ENCODE measurements at places on chromosomes 7 and 10.
A peak's percentile ranks its signal among the peaks of the same experiment; 100 is the strongest.

DNA sequence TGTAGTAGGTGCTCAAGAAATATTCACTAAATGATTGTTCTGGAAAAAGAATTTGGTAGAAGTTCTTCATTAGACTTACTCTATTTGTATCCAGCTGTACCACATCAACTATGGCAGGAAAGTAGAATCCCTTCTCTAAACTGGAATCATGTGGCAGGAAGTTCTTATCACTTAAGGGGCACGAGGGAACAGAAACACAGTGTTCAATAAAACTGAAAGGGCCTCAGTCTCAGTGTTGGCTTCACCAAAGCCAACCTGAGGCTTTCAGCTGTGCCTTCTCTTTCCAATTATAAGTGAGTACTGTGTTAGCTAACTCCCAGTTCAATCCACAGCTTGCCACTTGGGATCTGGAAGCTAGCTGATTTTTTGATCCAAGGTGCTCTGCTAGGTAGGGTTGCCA lies 257.6 kb upstream of the LRGUK start:
- no peak for DNase-seq

- DNase-seq: no peak
Observed at GRCh38 chr10:91559750-91560149, 73.1 kb downstream of the PPP1R3C start.

GRCh38 chr7:36045830-36046341 lies 107.2 kb upstream of the EEPD1 start:
- no peak for DNase-seq

GRCh38 chr7:46424934-46425333 lies 503.9 kb upstream of the IGFBP3 start:
- DNase-seq: no peak

DNA sequence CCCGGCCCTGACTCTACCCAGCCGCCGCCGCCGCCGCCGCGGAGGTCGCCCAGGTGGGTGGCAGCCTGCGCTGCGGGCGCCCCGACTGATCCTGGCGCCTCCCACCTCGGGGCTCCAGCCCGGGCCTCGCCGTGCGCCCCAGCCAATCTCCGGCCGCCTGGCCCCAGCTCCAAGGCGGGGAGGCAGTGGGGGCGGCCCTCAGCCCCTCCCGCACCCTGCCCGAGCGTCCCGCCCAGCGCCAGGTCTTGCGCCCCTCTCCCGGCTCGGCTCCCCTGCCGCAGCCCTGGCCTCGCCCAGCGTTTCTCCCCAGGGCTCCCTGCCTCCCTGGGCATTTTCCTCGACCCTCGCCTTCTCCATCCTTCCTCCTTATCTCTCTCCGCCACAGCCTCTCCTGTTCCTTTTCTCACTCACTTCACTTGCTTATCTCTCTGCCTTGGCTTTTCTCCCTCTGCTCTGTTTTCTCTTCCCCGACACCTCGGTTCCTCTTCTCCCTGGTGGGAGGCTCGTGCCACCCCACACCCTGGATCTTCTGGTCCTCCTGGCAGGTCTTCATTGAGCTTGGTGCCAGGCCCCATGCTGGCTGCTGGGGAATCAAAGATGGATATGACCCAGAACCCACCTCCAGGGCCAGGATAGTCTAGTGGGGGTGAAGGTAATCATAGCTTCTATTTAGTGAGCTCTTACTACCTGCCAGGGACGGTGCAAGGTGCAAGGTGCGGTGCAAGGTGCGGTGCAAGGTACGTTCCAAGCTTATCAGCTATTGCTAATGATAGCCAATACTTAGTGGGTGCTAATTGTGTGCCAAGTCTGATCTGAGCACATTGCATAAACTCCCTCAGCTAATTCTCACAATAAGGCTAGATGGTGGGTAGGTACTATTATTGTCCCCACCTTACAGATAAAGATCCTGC lies at the start of gene SFRP5:
Gene SFRP5, minus strand, starts transcription at position 87 of the 911 bp plus-strand sequence. CDS start 166 bp downstream, outside the sequence.
- DNase-seq: no peak

DNA sequence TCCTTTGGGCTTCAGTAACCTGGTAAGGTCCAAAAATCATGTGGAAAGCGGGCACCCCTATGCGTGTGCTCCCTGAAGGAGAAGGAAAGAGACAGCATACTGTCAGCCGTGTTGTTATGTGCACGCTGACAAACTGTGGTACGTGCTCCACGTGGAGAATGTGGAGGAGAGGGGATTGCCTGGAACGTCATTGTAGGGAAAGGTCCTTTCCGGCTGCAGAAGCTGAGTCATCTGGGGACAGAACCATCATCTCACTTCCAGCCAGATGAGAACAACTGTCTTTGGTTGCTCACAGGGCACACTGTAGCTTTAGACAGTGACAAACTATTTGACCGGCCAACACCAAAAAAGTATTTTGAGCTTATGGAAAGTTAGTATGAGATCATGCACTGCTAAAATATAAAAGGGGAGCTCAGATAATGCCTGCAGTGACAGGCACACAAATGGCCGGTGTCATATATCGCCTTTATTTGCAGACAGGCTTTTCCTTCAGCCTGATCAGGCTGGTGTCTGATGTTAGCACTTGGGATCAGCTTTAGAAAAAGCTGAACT lies 38.8 kb upstream of the GRB10 start:
- DNase-seq: no peak

- no peak for DNase-seq
Observed at GRCh38 chr7:157508477-157508881, 171.7 kb downstream of the DNAJB6 start.

DNA sequence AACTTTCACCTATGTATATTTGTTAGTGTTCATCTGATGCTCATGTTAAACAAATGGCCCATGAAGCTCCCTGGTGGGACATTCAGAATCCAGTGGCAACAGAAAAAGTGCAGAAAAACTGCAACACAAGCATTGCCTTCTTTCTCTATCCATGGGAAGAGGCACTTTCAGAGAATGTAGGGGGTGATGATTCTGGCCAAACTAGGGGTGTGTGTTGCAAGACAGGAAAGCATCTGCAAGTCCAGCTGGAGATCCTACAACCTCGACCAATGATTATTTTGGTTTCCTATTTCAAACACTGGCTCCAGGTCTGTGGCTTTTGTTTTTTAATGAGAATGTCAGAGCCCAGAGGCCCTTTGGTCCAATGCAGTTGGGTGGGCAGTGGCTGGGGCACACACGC lies 198.7 kb downstream of the CXCL12 start:
- no peak for DNase-seq

- DNase-seq: no peak
Observed at GRCh38 chr7:517774-518629, 1.6 kb downstream of the PDGFA start.

DNA sequence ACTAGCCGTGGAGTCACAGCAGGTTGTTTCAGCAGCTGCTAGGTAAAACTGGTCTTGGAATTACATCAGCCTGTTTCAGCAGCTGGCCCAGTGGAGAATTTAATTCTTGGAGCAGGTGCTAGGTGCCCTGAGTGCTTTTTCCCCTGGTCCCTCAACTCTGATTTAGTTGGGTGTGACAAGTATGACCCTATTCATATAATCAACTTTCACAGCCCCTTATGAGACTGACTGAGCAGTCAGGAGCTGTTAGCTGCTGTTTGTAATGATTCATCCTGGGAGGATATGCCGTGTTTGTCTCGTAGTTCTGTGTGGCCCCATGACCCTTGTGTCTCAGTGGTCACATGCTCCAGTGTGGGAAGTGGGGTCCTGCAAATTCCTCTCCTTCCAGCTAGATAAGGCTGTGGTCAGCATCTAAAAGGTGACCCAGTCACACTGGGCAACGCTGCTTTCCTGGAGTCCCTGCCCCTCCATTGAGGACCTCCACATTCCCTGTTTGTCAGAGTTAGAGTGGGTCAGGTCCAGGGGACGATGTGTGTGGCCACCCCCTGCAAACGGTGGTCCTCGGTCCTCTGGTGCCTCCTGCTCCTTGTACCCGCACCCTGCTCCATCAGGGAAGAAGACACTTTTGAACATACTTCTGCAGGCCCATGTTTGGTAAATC lies 28.3 kb downstream of the TBATA start:
- no peak for DNase-seq

GRCh38 chr7:66952343-66953043 lies 31.5 kb downstream of the TMEM248 start:
- DNase-seq: no peak

DNA sequence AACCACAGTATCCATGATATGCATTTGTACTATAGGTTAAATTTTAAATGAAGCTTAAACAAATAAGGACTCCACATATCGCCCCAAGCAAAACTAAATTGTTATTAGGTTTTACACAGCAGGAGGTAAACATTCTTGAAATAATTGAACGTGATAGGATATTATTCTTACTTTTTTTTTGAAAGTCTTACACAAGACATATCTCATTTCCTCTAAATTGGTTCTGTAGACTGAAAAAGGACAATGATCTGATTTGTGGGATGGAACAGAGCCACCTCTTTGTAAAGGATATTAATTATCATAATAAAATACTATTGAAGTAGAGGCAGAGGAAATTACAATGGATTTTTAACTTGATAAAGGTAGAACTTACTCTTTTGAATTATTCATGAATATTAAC lies 155.1 kb upstream of the SEMA3D start:
- DNase-seq: no peak

GRCh38 chr10:116892907-116893685 lies 43.8 kb downstream of the ENO4 start:
- DNase-seq: no peak

DNA sequence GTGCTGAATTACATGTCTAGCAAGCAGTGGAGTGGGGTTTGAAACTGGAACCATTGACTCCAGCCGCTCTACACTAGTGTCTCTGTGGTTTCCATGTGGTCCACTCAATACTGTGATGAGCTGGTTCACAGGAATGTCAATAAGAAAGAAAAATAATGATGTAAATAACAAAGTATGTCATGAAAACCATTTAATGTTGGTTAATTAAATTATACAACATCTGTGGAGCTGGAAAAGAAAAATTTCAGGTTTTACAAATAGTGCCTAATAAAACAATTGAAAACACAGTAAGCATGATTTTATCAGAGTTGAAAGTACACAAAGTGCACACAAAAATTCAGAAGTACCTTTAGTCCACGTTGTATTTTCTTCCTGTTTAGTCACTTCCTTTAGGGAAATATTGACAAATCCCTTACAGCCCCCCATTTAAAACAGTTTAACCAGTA lies 28.7 kb upstream of the NAMPT start:
- DNase-seq: no peak

DNA sequence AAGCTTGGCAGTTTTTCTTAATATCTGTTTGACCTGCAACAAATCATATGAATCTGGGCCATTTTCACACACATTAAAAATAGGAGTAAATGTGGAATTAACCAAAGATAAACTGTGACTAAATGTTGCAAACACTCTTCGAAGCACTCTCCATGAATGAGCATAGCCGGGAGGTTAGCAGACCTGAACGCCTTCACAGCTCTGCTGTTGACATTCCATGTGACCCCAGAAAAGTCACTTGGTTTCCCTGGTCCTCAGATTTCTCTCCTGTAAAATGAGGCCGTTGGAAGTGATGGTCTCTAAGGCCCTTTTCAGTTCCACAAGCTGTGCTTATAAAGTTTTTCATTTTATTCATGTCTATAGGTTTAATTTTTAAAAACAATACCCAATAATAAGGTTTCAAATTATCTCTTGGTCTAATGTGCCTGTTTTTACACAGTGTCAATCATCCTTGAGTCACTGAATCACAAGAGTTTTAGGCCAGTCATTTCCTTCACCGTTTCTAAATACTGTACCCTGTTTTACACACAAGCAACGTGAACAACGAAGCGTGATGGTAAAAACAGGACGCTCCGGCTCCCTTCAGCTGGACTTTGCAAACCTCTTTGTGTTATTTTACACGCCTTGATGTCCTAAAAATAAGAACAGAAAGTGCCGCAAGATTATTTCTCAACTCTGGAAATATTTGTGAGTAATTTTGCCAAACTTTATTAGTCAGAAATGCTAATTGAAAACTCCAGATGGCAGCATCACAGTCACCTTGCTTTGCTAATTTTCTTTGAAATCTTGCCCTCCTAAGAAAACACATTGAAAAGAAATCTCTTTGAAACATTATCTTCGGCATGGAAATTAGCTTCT lies 38.6 kb upstream of the MET start:
- peak; percentile 37 for DNase-seq

DNA sequence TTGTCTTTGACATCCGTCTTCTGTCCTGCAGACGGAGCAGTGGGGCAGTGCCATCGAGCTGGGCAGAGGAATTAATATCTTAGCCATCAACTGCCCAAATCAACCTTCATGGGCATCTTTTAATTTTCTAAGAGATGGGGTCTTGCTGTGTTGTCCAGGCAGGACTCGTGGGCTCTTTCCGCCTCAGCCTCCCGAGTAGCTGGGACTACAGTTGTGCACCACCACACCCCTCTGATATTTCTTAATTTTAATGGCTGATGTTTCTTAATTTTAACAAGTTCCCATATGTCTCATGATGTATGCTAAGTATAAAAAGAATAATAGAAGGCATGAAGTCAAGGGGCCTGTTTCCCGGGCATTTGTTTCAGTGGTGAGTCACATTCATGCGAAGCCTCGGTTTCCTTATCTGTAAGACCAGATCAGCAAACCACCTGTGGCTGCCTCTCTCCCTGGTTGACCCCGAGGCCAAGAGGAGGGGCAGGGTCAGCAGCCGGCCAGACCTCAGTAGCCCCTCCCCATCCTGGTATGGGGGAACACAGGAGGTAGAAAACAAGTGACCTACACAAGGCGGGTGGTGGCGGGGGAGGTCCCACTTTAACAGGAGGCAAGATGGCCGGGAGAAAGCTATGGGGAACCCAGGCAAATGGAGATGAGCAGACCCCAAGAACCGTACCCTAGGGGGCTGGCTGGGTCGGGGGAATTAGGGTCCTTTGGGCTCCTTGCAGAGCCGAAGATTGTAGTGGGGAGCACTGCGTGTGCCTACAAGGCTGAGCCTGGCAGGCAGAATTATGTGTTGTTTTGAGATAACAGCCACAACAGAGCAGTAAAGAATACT lies 85.5 kb downstream of the CUX1 start:
- DNase-seq: no peak

DNA sequence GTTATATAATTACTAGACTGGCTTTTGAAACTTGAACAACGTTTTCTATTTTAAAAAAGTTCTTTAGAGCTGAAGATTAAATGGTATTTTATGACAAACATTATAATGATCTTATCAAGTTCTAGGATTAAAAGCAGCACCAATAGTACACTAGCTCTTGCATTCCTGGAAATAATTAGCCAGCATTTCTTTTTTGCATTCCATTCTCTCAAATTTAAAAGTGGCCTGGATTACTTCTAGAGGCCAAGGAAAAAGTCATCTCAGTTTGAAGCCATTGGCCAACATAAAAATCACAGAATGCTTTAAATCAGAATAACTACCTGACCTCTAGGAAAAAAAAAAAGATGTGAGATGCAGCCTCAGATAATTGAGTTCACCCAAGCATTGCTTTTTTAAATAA lies 1326.4 kb upstream of the SORCS1 start:
- no peak for DNase-seq

DNA sequence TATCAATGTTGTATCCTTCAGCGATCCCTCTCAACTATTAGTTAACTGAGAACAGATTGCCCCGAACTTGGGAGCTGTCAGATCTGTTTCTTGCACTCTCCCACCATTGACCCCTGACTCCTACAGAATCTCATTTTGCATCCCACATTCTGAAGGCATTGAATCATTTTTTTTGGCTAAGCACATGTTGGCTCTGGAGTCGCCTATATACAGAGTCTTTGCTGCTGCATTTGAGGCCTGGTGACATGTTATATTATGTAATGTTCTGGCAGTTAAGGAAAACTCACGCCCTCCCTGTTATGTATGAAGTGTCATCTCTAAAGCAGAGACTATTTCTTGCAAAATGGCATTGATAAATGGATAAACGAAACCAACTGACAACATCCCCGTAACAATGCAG lies 159.2 kb upstream of the ITGB1 start:
- DNase-seq: no peak

- no peak for DNase-seq
Observed at GRCh38 chr7:32221056-32221455, 150.8 kb upstream of the PDE1C start.

Measured in GM12864 (cell line).